ENCODE measurements at places on chromosomes 12 and 14. TPM values are rescaled to one million over a fixed set of nuclear protein-coding genes. Genes with fewer than 3 reads are reported as not detected.

DNA sequence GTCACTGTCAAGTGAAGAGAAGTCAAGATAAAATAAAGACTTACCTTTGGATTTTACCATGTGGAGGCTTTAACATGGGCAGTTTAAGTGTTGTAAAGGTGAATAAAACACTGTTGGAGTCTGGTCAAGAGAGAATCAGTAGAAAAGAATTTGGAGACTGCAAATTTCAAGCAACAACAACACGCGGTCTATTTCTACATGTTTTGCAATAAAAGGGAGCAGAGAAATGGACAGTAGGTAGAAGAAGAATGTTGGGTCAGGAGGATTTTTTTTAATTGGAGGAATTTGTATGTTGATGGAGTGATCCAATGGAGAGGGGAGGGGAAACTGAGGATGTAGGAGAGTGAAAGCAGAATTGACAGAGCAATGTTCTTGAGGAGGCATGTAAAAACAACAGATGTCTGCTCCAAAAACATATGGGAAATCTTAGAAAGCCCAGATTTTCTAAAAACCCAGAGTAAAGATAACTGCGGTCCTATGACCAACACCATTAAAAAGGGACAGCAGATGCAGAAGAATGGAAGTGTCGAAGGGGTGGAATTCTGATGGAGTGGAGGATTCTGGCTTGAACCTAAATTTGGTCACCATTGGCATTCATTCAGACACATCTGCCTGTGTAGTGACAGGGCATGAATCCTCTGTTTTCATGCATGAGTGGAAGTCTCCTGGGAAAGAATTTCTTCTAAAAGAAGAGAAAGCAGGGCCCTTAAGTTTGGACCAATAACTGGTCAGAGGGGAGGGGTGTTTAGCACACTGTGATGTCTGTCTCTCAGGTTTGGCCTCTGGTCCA, 68.0 kb upstream of the OSBPL8 start:
- H3K4me1 ChIP-seq: no peaks in the 10 kb centered on the region
- H3K36me3 ChIP-seq: no peaks in the 10 kb centered on the region
- H3K27ac ChIP-seq: no peak overlapping the region
- no peaks in the 10 kb centered on the region for H3K27me3 ChIP-seq

DNA sequence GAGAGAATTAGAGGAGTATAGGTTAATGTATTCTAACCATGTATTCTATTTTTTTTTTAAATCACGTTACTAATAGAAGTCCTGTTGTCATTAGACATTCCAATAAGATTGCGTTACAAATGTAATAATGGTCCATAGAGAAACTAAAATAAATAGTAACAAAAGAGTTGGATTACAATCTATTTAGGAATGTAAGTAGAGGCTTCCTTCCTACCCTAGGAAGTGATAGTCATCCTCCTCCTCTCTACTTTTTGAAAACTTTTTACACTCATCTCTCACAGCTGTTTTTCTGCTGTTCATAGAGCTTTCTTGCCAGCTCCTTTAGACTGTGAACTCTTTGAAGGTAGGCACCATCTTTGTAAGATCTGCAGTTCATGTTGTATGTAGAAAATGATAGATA, 23.6 kb downstream of the TRHDE start:
- H3K36me3 ChIP-seq: no peaks in the 10 kb centered on the region
- H3K4me1 ChIP-seq: no peaks in the 10 kb centered on the region
- H3K27me3 ChIP-seq: no peaks in the 10 kb centered on the region
- H3K27ac ChIP-seq: no peak overlapping the region

- H3K27ac ChIP-seq: no peak overlapping the region
- no peaks in the 10 kb centered on the region for H3K36me3 ChIP-seq
- no peak overlapping the region for H3K4me3 ChIP-seq
- H3K4me1 ChIP-seq: no peaks in the 10 kb centered on the region
These were observed 17.0 kb downstream of the NID2 start for GRCh38 chr14:52051871-52052270.

- H3K27ac ChIP-seq: no peak overlapping the region
- H3K27me3 ChIP-seq: no peaks in the 10 kb centered on the region
- H3K4me1 ChIP-seq: no peaks in the 10 kb centered on the region
These were observed 16.2 kb upstream of the SMARCC2 start for GRCh38 chr12:56205445-56205844.

DNA sequence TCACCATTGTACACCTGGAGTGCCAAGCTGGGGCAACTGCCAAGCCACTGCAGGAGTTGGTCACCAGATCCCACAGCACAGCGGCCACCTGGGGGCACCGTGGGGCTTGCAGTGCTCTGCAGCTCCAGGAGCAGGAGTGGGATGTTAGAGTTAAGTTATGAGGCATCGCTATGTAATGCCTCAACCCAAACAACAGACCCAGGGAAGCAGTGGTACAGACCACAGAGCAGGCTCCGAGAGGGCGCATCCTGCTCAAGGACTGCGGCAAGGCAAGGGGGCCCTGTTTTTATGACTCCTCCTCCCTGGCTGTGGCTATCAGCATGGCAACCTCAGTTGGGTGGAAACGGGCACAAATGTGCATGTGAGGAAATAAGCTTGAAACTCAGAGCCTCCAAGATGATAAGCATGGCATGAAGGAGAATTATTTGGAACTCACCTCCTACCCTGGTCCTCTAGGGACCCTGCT, 63.1 kb downstream of the ARL6IP4 start:
- no peak overlapping the region for H3K4me3 ChIP-seq
- H3K36me3 ChIP-seq: no peaks in the 10 kb centered on the region
- peak; percentile 78 for DNase-seq
- peak overlapping the region; percentile 71 for H3K27ac ChIP-seq

GRCh38 chr14:69346710-69347109, 51.4 kb downstream of the ERH start:
- H3K4me3 ChIP-seq: no peak overlapping the region
- peaks cover 4% of the 10 kb centered on the region for H3K4me1 ChIP-seq
- peaks cover 4% of the 10 kb centered on the region for H3K27me3 ChIP-seq
- no peak for DNase-seq
- H3K36me3 ChIP-seq: no peaks in the 10 kb centered on the region
- no peak overlapping the region for H3K27ac ChIP-seq

GRCh38 chr12:9648701-9649531, 20.6 kb upstream of the CLEC2D start:
- H3K36me3 ChIP-seq: peaks cover 66% of the 10 kb centered on the region
- H3K27ac ChIP-seq: peak overlapping the region; percentile 96
- no peak for DNase-seq
- peaks cover 59% of the 10 kb centered on the region for H3K4me1 ChIP-seq
- H3K27me3 ChIP-seq: peaks cover 2% of the 10 kb centered on the region

- DNase-seq: no peak
- H3K27ac ChIP-seq: no peak overlapping the region
- no peaks in the 10 kb centered on the region for H3K27me3 ChIP-seq
- no peak overlapping the region for H3K4me3 ChIP-seq
- H3K36me3 ChIP-seq: no peaks in the 10 kb centered on the region
These were observed 129.9 kb downstream of the CPNE8 start for GRCh38 chr12:38775457-38775856.

DNA sequence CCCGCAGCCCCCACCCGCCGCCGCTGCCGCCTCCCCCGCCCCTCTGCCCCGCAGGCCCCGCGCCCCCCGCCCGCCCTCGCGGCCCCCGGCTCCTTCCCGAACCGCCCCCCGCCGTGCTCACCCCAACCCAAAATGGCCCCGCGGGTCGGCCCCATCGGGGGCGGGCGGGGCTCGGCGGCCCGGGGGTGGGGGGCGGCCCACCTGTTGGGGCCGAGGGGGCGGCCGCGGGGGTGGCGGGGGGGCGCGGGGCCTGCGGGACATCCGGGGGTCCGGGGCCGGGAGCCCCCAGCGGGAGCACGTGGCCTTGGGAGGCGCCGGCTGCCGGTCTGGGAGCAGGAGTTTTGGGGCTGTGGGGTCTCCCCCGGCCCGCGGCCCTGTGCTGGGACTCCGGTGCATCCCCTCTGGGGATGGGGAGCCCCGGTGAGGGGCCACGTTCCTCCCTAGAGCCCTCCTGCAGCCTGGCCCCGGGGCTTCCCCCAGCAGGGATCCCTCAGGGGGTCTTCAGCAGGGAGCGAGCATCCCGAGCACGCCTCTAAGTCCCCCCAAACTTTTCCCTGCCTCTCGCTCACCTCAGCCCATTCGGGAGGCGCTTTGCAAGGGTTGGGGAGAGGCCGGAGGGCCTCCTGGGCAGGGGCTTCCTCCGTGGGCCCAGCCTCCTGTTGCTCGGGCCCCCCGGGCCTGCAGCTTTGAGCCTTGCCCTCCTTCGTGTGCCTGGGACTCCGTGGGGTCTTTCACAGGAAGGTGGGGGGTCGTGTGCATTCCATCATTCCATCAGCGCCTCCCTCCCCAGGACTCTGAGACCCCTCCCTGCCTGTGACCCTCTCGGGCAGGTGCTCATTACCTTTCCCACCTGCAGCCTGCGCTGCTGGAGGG, 710 bp downstream of the MTA1 start:
- DNase-seq: no peak
- H3K27ac ChIP-seq: peak overlapping the region; percentile 89
- no peaks in the 10 kb centered on the region for H3K27me3 ChIP-seq
- peaks cover 31% of the 10 kb centered on the region for H3K4me1 ChIP-seq
- H3K36me3 ChIP-seq: no peaks in the 10 kb centered on the region

- H3K36me3 ChIP-seq: no peaks in the 10 kb centered on the region
- no peak overlapping the region for H3K27ac ChIP-seq
- H3K4me3 ChIP-seq: no peak overlapping the region
- DNase-seq: no peak
- H3K27me3 ChIP-seq: no peaks in the 10 kb centered on the region
These were observed 434.3 kb upstream of the TBX3 start for GRCh38 chr12:115118177-115118724.

GRCh38 chr12:79615596-79616560, 74.9 kb downstream of the PAWR start:
- no peak overlapping the region for H3K27ac ChIP-seq
- DNase-seq: no peak
- no peaks in the 10 kb centered on the region for H3K36me3 ChIP-seq
- H3K4me3 ChIP-seq: no peak overlapping the region
- no peaks in the 10 kb centered on the region for H3K27me3 ChIP-seq

GRCh38 chr14:92986254-92987147, 63.6 kb downstream of the CHGA start:
- no peak overlapping the region for H3K27ac ChIP-seq
- H3K4me3 ChIP-seq: no peak overlapping the region
- DNase-seq: no peak
- peaks cover 2% of the 10 kb centered on the region for H3K4me1 ChIP-seq
- H3K36me3 ChIP-seq: peaks cover 7% of the 10 kb centered on the region
- H3K27me3 ChIP-seq: no peaks in the 10 kb centered on the region

- no peaks in the 10 kb centered on the region for H3K36me3 ChIP-seq
- no peak overlapping the region for H3K27ac ChIP-seq
- no peaks in the 10 kb centered on the region for H3K27me3 ChIP-seq
- DNase-seq: no peak
These were observed 181.9 kb downstream of the SLC6A15 start for GRCh38 chr12:84730561-84731162.

DNA sequence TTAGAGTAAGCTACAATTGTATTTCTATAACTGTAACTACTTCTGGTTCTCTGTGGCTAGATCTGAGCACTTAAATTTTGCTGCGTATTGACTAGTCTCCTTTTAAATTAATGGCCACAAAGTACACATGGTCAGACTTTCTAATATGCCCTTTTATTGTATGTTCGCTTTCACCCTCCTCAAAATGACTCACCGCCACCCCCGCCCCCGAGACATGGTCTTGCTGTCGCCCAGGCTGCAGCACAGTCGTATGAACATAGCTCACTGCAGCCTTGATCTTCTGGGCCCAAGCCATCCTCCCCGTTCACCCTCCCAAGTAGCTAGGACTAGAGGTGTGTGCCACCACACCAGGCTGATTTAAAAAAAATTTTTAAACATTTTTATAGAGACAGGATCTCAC, 11.8 kb downstream of the MTERF2 start:
- no peak overlapping the region for H3K27ac ChIP-seq
- peaks cover 39% of the 10 kb centered on the region for H3K36me3 ChIP-seq
- no peaks in the 10 kb centered on the region for H3K4me1 ChIP-seq
- H3K27me3 ChIP-seq: no peaks in the 10 kb centered on the region

DNA sequence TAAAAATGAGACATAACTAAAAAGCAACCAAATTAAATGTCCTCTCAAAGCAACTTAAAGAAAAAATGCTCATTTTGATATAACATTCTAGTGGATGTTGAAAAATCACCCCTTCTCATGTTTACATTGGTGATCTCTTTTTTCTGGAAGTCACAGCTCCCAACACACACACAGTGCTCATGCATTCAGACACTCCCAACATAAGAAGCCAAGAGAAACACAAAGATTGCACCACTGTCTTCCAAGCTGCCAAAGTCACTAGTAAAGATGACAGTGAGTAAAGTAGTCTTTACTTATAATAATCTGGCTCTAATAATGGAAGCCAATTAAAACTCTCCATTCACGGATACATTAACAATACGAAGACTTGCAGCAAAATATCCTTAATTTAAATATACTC, 218.4 kb downstream of the NTF3 start:
- H3K27ac ChIP-seq: no peak overlapping the region
- peaks cover 11% of the 10 kb centered on the region for H3K27me3 ChIP-seq
- H3K4me1 ChIP-seq: no peaks in the 10 kb centered on the region
- H3K36me3 ChIP-seq: no peaks in the 10 kb centered on the region
- no peak for DNase-seq

DNA sequence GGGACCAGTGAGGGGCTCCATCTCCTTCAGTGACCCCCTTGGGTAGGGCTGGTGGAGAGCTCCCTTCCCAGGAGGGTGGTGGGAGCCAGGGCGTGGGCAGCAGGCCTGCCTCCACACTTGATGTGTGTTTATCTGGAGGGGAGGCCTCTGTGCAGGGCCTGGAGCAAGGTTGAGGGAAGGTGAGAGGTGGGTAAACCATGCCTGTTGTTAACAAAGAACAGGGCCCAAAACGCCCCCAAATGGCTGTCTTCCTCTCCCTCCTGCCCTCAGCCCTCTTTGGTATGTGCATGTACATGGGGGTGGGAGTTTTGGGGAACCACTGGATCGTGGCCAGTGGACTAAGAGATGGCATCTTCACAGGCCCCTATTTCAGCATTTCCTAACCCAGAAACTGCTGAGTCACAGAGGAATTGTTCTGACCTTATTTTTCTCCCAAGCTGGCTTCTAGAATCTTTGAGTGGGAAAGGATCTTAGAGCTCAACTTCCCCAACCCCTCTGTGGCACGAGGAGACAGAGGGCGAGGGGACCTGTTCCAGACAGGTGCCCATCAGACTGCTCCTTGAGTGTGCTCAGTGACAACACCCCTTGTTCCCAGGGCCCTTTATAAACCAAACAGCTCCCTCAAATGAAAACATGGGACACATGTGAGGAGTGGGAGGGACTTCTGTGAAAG, 3.6 kb downstream of the SLC48A1 start:
- peaks cover 8% of the 10 kb centered on the region for H3K27me3 ChIP-seq
- DNase-seq: no peak
- H3K4me1 ChIP-seq: peaks cover 49% of the 10 kb centered on the region
- no peaks in the 10 kb centered on the region for H3K36me3 ChIP-seq
- no peak overlapping the region for H3K27ac ChIP-seq

The AMHR2 gene
- not detected for total RNA-seq

The PLBD1 gene
- total RNA-seq: not detected

The ZNF891 gene
- total RNA-seq: 3.1 TPM

The ART4 gene
- total RNA-seq: not detected

The MUCL1 gene
- not detected for total RNA-seq

The KLRG1 gene
- total RNA-seq: 3.0 TPM
